ENCODE measurements at places on chromosomes 16 and 17.

DNA sequence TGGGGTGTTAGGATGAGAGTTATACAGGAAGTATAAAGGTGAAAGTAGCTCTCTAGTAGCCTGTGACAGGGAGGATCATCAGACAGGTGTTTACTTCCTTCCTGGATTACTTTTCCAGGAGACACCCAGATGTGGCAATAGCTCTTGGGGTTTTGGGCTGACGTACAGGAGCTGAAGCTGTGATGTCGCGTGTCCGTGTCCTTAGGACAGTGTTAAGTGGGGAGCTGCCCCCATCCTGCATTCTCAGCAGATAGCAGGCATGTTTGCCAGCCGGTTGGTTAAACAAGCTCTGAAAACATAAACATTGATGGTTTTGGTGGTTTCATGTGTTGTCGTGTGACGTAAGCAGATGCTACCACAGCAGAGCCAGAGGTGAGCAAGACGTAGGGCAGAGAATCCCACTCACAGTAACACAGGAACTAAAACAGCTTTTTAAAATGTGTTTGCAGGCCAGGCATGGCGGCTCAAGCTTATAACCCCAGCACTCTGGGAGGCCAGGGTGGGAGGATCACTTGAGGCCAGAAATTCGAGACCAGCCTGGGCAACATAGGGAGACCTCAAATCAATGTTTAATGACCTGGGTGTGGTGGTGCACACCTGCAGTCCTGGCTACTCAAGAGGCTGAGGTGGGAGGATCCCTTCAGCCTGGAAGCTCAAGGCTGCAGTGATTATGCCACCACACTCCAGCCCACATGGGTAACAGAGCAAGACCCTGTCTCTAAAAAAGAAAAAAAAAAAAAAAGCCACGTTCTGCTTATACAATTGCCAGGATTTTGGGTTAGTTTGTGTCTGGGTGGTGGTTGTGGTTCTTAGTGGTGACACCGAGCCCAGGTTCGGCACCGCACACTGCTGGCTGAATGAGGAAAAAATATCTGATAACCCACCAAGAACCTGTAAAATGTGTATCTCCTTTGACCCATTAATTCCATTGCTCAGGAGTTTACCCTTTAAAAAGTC is 18.2 kb upstream of the IL17C start:
- DNase-seq, result no peak

DNA sequence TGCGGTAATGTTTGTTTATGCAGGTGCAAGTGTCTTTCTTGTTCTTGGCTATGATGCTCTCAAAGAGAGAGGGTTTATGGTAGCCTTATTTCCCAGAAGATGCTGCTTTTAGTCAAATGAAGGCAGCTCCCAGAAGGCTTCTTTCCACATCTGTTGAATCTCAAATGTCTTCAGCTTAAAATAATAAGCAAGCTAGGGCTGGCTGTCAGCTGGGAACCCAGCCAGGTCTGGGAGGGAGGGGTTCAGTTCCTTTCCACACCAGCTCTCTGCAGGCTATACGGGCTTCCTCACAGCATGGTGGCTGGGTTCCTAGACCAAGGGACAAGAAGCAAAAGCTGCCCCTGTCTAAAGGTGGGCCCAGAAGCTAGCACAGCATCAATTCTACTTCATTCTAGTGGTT is 47.4 kb upstream of the ATF7IP2 start:
- DNase-seq, result no peak

GRCh38 chr16:57572978-57573728 is 30.7 kb downstream of the ADGRG5 start:
- no peak for DNase-seq

- no peak for DNase-seq
These were observed 58.2 kb downstream of the MAF start for GRCh38 chr16:79542237-79542774.

DNA sequence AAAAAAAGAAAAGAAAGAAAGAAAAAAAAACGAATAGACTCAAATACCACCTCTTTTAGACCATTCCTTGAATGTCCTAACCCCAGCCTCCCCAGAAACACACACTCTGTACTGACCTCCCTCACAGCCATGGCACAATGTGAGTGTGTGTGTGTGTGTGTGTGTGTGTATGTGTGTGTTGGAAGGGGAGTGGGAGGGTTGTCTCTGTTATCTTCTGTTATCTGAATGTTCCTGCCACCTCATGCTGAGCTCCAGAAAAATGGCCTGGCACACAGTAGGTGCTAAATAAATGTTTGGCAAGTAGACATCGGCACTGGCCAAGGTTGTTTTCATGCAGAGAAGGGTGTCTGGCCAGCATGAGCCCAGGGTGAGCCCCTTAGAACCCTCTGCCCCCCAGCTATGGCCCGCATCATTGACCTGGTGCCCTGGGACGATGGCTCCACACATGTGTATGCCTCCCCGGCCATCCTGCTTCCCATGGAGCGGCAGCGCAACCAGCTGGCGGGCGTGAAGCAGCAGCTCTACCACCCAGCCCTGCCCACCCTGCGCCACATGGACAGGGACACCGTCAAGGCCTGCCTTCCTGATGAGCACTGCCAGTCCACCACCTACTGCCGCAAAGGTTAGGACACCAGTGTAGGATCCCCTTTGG is 6.6 kb upstream of the CNGB1 start:
- DNase-seq, result peak; percentile 26

DNA sequence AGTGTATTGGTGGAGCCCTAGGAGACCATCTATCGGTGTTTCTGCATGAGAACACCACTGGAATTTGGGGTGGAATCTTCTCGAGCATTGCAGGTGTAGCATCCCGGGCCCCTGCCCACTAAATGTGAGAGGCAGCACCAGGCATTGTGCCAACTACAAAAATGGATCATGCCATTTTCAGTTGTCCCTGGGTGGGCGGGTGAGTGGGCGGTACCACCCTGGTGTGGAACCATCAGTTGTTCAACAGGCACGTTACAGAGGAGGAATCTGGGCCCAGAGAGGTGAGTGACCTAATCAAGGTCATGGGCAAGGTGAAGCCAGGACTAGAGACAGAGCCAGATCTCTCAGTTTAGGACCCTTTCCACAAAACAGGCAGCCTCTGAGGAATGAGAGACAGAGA is 8.8 kb downstream of the PIPOX start:
- no peak for DNase-seq

GRCh38 chr16:69942099-69942491 is 9.0 kb upstream of the CLEC18A start:
- no peak for DNase-seq

DNA sequence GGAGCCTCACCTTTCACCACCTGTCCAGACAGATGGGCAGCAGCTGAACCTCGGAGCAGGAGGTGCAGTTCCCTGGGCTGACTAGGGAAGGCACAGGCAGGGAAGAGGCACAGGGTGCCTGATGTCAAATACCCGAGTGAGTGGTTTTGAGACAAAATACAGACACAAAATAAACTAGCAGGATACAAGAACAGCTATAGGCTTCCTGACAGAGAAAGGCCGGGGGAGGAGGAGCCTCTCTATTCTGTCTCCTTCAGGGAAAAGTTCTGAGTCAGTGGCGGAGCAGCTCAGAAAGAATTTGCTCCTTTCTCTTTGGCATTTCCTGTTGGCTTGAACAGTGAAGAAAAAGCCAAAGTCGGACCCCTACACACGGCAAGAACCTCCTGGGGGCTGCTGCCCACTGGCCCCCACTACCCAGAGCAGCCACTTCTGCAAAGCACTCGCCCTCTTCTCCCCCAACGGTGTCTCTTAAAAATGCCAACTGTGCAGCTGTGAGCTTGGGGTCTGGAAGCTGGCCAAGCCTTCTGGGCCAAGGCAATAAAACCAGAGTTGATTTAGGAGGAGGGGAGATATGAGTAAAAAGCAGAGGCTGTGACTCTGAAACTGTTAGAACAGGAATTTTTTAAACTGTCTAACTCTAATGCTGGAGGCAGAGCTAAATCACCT is 14.4 kb upstream of the FAAP100 start:
- DNase-seq, result no peak

DNA sequence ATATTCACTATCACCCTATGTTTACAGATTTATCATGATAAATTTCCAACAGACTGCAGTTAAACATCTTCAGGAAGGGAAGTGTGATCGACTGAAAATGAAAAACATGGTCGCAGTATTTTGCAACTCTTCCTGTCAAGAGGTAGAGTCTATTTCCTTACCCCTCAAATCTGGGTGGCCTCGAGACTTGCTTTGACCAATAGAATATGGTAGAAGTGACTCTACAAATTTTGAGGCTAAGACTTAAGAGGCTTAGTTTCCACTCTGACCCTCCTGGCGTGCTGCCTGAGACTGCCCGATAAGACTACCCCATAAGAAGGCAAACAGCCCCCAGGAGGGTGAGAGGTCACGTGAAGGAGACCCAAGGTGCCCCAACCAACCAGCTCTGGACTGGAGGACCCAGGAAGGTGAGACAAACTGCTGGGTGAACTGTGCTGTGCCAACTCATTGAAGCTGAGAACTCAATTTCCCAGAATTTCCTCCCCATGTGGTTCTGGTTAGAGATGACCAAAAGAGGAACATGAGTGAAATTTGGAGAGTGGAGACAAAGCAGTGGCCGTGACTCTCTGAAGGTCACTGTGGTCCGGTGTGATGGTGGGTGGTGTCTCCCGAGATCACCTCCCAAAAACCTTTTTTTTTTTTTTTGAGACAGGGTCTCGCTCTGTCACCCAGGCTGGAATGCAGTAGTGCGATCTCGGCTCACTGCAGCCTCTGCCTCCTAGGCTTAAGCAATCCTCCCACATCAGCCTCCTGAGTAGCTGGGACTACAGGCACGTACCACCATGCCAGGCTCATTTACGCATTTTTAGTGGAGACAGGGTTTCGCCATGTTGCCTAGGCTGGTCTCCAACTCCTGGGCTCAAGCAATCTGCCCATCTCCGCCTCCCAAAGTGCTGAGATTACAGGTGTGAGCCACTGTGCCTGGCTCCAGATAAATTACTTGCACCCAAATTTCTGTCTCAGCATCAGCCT is 38.2 kb upstream of the LITAF start:
- no peak for DNase-seq

DNA sequence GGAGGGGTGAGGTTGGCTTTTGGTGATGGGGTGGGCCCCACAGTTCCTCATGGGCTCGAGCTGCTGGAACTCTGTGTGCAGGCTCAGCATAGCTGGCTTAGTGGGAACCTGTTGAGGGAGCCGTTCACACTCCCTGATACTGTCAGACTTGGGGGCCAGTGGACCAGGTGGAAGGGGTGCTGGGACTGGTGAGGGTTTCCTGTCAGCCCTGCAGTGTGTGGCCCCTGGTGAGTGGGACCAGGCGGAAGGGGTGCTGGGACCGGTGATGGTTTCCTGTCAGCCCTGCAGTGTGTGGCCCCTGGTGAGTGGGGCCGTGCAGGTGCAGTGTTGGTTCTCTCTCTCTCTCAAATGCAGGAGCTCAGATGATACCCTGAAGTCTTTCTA is 45.1 kb upstream of the ZNF750 start:
- no peak for DNase-seq

DNA sequence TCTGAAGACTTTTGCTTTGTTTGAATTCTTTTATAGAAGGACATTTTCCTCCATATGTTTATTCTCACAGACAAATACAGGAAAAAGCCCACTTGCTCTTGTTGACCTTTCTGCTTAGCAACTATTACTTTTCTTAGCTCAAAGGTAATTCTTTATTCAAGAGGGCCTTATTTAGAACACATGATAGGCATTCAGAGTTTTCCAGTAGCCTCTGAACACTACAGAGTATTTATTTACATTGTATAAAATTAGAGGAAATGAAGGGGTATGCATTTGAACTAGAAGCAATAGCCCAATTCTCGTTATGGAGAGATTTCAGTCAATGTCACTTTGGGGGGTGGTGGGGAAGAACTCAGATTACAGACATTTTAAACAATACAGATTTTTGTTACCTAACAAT is 581.7 kb downstream of the KCNJ2 start:
- no peak for DNase-seq

GRCh38 chr17:17978481-17979424 is 6.1 kb downstream of the DRC3 start:
- DNase-seq, result no peak

DNA sequence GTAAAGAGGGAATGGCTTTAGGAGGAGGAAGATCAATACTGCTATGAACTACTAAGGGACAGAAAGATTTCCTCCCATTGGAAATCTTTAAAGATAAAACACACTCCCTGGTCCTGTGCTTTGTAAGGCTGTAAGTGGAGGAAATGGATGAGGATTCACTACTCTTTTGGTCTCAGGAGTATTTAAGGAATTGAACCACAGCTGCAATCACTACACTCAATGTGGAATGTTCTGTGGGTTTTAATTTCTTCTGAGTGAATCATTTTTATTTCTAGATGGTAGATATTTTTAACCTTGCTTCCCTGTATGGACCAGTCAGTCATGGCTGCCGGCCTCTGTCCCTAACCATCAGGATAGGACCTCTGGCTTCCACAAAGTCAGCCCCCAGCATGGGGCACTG is 65.6 kb downstream of the SDR42E1 start:
- DNase-seq, result no peak

GRCh38 chr16:68700120-68700519 is 37.0 kb upstream of the CDH1 start:
- no peak for DNase-seq

- no peak for DNase-seq
These were observed 40.5 kb downstream of the TENT4B start for GRCh38 chr16:50193594-50193993.

GRCh38 chr16:53773150-53773846 is 69.3 kb downstream of the FTO start:
- peak; percentile 48 for DNase-seq

DNA sequence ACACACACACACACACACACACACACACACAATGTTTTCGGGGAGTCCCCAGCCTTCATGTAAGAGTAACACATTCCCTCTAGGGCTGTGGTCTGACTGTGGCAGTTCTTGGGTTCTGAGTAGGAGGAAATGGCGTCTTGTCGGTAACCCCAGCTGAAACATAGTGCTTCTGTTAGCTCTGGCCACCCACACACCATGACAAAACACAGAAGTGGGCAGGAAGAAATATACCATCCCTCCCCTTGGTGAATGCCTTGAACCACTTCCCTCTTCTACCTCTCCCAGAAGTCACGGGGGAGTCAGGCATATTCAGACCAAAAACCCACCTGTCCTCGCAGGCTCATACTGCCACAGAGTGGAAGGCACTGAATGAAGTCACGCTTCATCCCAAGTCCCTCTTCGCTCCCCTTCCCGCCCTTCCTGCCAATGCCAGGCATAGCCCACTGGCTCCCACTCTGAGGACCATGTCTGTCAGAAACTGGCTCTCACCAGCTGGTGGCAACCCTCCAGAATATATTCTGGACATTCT is 11.5 kb downstream of the SLC35B1 start:
- DNase-seq, result no peak

- DNase-seq, result no peak
These were observed 22.4 kb downstream of the CCDC182 start for GRCh38 chr17:57722704-57723043.

- no peak for DNase-seq
These were observed 174.3 kb downstream of the MAP2K6 start for GRCh38 chr17:69588827-69589239.
